ENCODE measurements at places on chromosomes 3 and 15.
A peak's percentile ranks its signal among the peaks of the same experiment; 100 is the strongest.

DNA sequence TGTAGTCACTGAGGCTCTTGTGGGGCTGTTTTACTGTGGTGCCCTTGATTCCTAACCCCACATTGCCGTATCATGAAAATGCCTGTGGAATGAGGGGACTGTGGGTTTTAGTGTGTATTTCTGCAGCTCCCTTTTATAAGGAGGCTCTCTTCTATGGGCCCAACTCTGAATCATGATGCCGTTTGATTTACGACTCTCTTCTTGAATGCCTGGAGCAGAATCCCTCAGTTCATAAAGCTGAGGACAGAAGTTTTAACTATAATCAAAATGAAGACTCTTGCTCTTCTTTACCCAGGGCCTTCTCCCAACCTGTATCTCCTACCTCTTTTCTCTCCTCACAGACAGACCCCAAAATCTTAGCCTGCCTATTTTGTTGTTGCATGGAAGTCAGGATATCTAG is 109.5 kb downstream of the RARB start:
- no peak for DNase-seq

DNA sequence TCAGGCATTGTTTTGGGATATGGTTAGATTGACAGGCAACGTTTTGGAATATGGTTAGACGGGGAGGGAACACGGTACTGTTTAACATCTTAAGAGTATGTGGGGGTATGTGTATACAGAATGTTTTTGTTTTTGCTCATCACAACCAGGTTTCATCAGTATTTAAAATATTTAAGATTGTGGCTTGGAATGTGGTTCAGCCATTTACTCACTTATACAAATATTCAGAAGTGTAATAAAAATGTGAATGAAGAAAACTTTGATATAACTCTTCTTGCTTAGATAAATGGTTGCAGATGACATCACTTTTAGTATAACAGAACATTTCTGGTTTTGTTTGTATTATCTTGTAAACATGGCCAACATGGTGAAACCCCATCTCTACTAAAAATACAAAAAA is 3.9 kb upstream of the PAK2 start:
- DNase-seq = no peak

DNA sequence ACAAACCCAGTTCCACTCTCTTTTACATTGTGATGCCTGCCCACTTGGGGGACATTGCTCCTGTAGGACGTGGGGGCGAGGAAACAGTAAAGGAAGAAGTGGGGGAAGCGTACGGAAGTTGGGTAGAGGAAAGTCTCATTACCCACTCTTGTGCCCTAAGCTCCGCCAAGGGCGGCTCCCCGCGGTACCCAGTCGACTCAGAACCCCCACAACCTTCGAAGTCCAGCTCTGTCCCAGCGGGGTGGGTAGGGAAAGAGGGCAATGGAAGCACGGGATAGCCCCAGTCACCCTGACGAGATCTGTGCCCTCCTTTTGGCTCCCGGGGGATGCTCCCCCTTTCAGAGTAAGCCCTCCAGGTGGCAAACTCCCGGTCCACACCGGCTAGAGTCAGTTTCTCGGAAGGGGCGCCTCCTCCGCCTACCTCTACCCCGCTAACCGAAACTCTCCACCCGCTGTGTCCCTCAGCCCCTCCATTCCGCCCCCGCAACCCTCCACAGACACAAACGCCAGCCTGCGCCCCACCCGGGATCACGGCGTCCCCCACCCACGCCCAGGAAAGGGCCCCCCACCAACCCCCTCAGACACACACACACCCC is 527 bp downstream of the CSNK1G1 start:
- DNase-seq = peak; percentile 70

DNA sequence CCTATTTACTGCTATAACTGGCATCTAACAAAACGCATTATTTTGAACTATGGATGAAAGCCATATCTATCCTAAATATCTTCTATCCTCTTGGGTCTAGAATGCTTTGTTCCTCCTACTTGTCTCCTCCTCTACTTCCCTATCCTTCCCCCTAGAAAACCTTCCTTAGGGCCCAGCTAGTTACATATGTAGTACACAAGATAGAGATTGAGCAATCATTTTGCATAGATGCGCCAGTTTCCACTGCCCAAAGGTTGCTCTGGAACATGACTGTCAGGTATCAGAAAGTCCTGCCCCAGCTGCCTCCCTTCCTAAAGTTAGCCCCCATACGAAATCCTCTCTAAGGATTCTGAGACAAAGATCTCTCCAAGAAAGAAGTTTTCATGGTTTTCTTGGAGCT is 55.1 kb downstream of the GPR160 start:
- DNase-seq = no peak

GRCh38 chr3:133138017-133138416 is 99.8 kb downstream of the TMEM108 start:
- DNase-seq = no peak

GRCh38 chr3:193174140-193174539 is 66.9 kb upstream of the PLAAT1 start:
- DNase-seq = peak; percentile 38

DNA sequence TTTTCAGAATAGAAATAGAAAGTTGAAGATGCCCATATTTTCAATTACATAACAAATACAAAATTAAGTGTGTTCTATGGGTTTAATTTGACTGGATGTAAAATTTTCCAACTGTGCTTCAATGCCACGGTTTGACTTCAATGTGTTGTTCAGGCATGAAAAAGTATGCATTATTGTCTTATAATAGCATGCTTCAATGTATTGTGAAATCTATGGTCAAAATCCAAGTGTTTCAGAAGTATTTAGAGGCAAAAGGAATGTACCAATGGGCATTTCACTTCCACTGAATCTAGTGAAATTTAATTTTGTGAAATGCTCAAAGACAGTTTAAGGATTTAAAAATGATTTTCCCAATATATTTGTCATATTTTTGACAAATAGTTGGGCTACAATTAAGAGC is 16.0 kb downstream of the NEK10 start:
- no peak for DNase-seq

DNA sequence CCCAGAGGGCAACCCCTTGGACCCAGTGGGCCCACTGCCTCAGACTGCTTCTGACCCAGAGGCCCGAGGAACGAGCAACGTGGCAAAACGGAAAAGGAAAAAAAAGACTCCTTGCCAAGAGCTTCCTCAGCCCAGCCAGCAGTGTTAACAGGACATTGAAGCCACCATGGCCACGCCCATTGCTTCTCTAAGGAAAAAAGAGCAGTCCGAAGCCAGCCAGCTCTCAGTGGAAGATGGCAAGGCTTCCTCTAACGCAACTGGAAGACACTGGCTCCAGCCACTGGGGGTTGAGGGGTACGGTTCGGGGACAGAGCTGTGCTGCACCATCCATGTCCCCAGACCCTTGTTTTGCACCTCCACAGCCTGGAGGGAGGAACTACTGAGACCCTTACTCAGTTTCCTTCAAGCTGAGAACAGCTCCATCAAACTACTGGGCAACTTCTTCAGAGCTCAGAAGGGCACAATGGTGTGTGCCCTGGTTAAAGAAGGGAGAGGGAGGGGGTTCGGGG is 10.7 kb downstream of the BMF start:
- DNase-seq = no peak

GRCh38 chr3:69180869-69181591 is 58.6 kb upstream of the LMOD3 start:
- no peak for DNase-seq

DNA sequence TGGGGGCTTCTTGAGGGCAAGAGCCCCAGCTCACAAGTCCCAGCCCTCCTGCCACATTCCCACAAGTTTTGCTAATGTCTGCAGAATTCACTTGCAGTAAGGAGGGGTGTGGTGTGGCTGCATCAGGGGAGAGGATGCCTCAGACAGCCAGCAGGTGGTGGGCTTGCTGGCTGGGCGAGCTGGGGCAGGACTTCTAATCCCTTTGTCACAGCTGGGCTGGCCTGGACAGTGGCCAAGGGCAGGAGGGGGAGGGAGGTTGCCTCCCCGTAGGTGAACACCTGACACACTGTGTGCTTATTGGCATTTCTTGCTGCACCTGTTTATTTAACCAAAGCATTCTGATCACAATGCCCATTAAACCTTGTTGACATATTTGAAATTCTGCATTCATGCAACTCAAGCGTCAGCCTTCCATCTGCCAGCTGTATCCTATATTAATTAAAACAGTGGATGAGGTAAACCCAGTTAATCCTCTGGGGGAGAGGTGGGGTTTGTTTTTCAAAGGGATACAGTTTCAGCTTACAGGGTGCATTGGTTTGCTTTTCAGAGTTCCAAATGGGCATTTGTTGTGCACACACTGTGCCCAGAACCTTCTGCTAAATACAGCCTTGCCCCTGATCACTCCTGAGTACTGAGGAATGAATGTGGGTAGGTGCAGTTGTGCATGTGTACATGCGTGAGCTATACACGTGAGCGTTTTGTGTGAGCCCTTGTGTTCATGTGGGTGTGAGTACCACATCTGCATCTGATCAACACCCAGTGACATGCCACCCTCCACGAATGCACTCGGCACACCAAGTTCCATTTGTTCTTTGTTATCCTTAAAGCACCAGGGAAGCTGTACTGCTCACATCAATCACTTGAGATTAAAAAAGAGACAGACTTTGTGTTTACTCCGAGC is 268.7 kb downstream of the XXYLT1 start:
- DNase-seq = peak; percentile 83

DNA sequence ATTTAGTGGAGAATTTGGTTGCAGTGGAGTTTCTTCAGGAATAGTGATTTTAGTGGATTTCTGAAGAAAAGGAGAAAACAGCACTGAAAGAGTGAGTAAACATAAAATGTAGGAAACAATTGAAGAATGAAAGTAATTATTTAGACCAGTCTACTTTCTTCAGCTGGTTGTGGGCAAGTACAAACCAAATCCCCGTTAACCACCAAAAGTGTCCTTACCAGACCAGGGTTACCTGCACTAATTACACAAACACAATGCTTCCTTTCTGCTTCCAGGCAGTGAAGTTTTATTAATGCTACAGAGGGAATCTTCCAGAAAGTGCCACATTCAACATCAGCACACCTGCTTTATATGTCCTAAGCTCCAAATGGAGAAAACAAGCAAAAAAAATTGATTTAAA is 248.0 kb upstream of the TBC1D5 start:
- no peak for DNase-seq

DNA sequence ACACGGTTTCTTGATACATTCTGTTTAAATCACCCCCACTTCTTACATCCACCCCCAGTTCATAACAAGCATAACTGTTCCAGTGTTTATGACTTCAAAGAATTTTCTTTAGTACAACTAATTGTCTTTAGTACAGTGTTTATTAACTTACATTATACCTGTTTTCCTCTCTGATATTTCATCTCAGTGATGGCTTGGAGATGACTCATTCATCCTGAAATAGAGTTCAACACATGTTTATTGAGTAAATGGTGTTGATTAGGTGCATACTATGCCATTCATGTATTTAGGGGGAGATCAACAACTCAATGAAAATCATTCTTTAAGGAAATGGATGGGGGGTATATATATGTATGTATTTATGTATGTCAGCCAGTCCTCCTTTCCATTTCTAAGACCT is 21.7 kb upstream of the UTS2B start:
- DNase-seq = no peak

GRCh38 chr3:195794708-195795107 is 17.0 kb downstream of the MUC4 start:
- no peak for DNase-seq

DNA sequence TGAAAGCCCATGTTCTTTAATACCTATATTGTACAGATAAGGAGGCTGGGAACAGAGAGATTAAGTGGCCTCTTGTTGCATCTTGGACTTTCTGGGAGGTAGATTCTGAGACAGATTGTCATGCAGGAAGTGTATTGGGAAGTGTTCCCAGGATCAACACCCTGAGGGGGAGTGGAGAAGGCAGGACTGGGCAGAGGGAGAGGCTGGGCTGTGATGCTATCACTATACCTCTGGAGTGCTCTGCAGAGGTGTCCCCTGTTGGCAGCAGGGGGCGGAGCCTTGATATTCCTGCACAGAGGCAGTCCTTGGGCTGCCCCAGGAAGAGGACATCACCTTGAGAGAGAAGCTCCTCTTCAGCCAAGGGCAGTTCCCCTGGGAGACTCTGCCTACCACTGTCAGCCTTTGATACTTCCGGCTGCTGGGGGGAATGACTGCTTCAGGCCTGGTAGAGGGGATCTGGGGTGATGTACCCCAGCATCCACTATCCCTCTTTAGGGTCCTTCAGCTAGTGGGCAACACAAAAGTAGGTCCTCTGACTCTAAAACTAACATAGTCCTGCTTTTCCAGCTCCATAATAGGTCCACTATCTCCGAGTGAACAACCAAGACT is 97.4 kb upstream of the RNU6-1 start:
- DNase-seq = peak; percentile 52

DNA sequence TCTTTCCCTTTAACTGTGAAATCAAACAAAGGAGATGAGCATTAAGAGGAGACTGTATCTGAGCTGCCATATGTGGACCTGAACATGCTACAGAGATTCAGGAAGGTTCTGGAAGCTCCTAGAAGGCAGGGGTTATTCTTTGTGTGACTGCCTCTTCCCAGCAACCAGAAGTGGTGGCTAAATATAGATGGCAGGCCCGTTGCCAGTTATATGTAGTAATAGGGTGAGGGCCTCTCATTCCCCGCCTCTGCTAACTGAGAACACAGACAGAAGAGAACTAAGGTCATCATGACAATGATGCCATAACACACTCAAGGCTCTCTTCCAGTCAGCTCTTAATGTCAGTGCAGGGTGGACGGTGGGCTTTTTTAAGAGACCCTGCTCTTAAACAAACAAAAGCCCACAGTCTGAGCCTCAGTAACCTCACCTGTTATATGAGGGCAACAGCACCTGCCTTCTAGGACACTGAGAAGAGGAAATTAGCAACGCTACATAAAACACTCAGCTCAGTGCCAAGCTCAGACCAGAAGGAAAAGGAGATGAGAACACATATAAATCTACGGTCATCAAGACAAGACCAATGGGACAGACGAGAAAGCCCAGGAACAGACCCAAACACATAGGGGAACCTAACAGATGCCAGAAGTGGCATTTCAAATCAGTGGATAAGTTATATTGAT is 22.3 kb downstream of the CFAP92 start:
- DNase-seq = no peak

DNA sequence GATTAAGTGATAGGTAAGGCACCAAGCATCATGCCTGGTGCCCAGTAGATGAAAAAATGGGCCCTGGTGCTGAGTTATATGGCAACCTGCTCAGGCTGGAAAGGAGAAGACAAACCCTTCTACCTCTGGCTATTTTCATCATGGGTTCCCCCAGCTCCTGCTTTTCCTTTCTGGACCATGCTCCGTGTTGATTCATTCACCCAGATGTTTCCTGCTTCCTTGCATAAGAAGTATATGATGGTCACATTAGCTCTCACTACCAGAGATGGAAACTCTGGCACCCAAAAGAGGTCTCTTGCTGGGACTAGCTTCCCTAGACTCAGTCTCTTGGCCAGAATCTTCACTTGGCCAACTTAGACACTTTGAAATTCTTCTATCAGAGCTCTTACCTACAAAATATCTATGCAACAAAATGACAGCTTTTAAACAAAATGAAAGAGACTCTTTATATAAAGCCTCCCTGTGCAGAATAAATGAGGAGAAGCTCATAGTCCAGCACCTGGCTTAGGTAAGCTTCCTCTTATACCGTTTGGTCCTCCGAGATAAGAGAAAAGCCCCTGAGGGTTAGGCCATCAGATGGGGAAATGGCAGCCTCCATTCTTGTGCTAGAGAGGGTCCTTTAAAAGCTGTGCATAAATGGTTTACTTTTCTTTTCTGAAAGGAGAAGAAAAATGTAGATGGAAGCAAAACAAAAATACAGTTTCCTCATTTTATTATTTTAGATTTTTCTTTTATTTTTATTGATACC is 46.8 kb upstream of the MCF2L2 start:
- no peak for DNase-seq

Measured in Karpas-422 (cell line).